PC-3 (cell line): ENCODE measurements at places on chromosomes 16 and 17. TPM values are rescaled to one million over a fixed set of nuclear protein-coding genes. Genes with fewer than 3 reads are reported as not detected.
A peak's percentile ranks its signal among the peaks of the same experiment; 100 is the strongest.

DNA sequence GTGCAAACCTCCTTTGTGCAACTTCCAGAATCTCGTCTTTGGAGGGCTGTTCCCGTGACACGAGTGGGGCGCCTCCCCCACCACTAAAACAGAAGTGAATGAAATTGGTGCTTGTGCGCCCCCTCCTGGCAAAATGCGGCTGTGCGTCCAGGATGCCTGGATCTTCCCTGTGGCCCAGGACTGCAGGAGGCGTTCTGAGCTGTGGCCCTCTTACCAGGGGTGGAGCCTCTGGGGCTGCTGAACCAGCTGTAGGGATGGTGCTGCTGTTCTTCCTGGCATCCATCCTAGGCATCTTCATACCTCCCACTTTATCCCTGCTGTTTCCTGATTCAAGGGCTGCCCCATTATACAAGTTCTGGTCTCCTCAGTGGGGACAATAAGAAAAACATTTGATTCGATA is 18.5 kb upstream of the NAGLU start:
- no peak for DNase-seq

DNA sequence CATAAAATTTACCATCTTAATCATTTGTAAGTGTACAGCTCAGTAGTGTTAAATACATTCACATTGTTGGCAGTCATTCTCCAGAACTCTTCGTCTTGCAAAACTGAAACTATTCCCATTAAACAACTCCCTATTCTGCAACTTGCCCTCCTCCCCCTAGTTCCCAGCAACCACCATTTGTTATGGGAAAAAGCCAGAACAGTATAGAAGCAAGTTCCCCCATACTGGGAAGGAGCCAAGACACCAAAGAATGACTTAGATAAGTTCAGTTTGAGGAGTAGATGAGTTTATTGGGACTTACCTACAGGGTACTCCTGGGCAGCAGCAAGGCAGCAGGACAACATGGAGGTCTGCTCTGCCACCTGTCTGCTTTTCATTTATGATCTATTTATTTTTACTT is 39.3 kb upstream of the TEKT1 start:
- no peak for DNase-seq

DNA sequence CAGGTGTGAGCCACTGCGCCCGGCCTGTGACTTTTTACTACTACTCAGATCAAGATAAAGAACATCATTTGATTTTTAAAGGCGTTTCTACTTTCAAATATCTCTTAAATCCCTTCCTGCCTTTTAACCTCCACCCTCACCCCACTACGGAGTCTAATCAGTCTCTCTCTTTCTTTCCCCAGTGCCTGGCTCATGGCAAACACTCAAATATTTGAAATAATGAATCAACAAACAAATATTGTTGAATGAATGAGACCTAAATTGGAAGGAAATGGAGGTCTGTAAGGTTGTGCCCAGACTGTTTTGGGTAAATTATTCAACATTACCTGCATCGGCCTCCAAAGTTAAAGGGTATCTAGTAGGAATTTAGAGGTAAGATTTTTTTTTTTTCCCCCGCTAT is 14.7 kb downstream of the COPZ2 start:
- peak; percentile 70 for DNase-seq

DNA sequence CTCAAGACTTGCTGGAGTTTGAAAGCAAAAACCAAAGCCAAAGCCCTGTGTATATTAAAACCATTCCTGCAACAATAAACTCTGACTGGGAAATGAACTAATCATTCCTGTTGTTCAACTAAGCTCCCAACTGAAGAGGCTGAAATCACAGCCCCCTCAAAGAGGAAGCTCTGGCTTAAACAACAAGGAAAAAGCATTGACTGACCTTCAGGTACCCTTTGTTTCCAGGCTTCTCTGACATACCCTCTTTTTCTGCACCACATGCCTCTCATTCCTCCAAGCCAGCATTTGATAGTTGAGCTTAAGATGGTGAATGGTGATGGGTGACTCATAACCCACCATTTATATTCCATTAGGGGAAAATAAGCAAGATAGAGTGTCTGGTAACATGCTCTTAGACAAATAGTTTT is 470.9 kb upstream of the SOX9 start:
- DNase-seq: no peak

DNA sequence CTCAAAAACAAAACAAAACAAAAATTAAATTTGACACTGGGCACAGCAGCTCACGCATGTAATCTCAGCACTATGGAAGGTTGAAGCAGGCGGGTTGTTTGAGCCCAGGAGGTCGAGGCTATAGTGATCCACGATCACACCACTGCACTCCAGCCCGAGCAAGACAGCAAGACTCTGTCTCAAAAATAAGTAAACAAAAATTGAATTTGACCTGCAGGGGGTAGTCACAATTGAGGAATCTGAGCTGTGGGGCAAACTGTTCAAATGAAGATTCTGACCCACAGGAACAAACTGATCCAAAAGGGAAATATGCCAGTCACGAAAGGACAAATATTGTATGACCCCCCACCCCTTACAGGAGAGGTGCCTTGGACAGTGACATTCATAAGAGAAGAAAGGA is 29.8 kb downstream of the ANKRD11 start:
- no peak for DNase-seq

DNA sequence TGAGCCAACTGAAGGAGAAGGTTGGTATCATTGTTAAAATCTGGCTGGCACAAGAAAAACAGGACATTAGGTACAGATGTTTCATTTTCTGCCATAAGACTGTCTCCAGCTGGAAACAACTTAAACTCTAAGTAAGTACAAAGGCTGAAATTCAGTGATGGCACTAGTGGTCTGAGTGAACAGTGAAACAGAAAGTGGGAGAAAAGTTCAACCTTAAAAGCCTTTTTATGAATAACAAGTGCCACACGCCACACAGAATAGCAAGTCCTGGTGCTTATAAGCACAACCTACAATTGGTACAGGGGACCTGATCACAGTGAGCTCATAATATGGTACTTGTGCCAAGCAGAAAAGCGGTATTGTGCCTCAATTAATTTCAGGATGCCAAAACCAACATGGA is 56.7 kb downstream of the CEP112 start:
- no peak for DNase-seq

DNA sequence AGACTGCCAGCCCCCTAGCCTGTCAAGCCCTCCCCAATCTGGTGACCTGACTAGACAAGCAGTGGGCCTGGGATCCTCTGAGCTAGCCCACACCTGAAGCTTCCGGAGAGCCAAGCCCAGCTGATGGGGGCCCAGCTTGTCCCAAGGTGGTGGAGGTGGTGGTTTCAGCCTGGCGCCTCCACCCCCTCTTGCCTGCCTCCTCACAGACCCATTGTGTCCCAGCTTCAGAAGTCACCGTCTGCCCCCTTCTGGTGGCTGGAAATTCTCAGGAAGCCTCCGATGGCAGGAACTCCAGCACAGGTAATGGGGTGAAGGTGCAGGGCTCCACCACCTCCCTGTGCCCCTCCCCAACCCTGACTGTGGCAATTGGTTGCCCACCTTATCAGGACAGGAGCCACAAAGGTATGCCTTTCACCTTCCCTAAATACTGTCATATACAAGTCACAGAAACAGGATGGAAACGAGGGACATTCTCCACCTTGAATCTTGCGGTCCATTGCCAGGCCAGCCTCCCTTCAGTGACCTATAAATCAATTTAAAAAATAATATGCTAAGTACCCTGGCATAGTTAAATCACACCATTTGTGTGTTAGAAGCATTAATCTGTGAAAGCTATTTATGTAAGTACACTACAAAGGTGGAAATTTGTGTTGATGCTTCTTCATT is 66.0 kb upstream of the ZNF423 start:
- peak; percentile 52 for DNase-seq

DNA sequence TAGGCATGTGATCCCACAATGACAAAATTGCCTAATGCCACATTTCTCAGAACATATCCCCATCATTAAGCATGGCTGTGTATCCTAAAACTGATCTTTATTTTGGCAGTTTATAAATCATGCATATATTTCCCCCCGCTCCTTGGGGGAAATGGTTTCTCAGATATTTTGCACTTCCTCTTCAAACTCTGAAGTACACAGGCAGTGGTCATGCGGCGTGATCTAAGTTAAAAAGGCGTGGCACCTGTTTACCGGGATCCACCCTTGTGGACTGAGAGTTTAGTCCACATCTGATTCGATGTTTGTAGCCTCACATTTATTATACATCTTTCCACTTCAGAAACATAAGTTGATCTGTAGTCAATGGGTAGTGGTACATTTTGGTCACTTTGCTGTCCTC is 51.4 kb downstream of the USP10 start:
- no peak for DNase-seq

DNA sequence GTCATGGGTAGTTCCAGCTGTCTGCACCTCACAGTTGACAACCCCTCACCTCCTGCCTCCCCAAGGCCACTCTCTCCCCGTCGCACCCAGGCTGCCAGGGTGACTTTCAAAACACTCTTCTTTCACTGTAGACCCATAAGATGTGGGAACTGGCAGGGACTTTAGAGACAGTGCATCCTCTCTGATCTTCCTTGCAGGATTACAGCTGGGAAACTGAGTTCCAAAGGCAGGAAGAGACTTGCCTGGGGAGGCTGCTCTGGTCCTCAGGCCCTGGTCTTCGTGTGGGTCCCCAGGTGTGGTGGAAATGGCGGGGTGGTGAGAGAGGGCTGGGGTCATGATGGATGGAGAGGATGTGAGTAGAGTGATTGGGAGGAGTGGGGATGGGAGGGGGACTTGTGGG is 21.9 kb upstream of the NKD1 start:
- DNase-seq: no peak

DNA sequence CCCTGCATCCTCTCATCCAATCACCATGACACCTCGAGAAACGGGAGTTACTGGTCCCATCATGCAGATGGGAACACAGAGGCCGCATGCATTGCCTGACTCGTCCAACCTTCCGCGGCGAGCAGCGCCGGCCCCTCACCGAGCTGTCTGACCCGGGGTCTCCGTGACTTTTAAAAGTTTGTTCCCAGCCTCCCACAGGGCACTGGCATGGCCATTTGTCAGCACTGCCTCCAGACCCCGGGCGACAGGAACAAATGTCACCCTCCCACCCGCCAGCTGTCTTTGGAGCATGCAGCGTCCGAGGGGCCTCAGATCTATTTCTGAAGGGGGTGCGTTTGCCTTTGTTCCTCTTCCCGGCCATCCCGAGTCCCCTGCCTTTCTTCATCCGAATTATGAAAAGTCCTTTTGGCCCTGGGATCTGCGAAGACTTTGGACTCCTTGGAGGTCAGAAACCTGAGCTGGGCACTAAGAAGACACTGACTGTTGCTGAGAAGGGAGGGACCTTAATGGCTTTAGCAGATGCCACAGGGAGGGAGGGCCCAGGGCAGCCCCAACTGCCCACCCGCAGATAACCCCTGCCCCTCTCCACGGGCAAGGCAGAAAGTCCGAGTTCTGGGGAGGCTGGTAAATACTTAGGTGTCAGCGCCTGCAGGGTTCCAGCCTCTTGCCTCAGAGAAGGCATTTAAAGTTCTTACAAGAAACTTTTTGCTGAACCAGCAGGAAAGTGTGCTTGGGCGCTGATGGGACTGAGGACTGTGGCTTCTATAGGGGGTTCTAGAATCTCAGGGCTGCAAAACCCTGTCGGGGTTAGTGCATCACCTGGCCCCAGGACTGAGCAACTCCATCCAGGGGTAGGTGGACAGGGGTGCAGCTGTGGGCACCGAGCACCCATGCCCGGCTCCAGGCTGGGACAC is 348.1 kb downstream of the FOXL1 start:
- no peak for DNase-seq

DNA sequence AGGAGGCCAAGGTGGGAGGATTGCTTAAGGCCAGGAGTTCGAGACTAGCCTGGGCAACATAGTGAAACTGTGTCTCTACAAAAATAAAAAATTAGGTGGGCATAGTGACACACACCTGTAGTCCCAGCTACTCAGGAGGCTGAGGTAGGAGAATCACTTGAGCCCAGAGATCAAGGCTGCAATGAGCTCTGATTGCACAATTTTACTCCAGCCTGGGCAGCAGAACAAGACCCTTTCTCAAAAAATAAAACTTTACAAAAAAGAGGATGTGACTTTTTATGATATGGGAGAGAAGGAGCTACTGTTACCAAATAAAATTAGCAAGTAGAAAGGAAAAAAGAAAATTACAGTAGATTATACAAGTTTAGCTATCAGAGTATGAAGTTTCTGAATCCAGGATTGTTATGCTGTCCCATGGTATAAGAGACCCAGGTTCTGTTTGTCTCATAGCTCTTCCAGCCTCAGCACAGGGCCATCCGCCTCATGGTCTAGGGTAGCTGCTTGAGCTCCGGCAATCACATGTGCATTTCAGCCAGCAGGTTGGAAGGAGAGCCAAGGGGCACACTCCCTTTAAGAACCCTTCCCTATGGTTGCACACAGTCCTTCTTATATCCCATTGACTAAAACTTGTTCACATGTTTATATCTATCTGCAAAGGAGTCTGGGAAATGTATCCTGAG is 13.5 kb downstream of the EEF2K start:
- no peak for DNase-seq

- peak; percentile 89 for DNase-seq
Measured at GRCh38 chr16:87581857-87582215, 20.5 kb upstream of the JPH3 start.

GRCh38 chr17:45320349-45320930 is 3.6 kb upstream of the MAP3K14 start:
- DNase-seq: peak; percentile 97

GRCh38 chr17:67196422-67196821 is 48.6 kb downstream of the HELZ start:
- DNase-seq: no peak

- DNase-seq: no peak
Measured at GRCh38 chr17:7626956-7627249, 718 bp downstream of the SAT2 start.

DNA sequence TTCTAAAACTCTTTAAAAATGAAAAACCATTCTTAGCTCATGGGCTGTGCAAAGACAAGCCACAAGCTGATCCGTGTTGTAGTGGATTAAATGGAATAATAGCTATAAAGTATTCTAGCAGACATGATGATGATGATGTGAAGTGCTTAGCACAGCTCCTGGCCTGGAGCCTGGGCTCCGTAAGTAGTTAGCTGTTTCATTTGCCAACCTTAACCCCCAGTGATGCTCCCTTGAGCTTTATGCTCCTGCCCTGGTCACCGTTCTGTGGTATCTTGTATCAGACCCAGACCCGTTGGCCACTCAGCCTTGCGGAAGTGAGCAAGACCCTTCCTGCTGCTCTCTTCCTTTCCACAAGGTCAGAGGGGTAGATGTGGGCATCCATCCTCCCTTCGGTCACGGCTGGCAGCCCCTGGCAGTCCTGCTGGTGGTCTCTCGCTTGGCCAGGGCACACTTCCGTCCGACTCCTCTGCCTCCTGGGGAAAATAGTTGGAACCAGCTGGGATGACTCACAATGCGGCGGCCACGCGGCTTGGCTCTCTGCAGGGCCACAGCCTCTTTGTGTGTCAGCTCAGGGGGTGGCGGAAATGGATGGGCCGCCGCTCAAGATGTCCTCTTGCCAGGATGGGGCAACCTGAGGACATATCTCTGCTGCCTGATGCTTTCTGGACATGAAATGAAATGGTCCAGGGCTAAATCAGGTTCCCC is 79.1 kb downstream of the GPR139 start:
- DNase-seq: no peak

KCNH6 gene
- total RNA-seq: not detected in 2 replicates

CD300A gene
- total RNA-seq: not detected in 2 replicates

MT4 gene
- total RNA-seq: not detected in 2 replicates

CD300C gene
- total RNA-seq: not detected in 2 replicates
